CD4-positive, alpha-beta T cell treated with Interleukin-6 for 4 hours (primary cell): ENCODE measurements at places on chromosomes 5 and 9.

DNA sequence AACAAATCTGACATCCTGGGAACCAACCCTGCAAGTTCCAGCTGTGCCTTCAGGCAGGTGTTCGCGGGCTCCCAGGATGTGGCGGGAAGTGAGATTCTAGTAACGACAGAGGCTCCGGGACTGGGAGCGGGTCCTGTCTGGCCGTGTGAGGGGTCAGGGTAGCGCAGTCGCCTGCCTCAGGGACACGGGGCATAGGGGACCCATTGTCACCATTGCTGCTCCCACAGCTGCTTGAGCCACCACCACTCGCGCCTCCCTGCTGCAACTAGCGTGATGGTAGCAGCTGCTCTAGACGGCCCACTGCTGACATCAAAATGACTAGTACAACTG is 468.5 kb downstream of the CDH9 start:
- DNase-seq: no peak

- DNase-seq: no peak
Observed at GRCh38 chr5:151024440-151025249, 4.3 kb downstream of the GPX3 start.

DNA sequence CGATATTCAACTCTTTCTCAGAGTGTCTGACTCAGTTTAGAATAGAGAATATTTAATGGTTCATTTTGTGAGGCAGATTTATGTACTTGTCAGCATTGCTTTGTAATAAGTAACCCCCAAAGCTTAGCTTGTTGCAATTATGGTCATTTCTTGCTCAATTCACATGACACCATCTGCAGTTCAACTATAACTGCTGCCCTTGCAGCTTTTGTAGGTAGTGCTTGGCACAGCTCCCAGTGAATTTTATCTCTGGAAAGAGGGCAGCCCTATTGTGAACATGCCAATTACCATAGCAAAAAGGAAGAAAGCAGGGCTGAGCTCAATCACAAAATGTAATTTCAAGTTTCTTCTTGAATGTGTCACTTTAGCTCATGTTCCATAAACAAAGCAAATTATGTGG is 1587.7 kb upstream of the ACO1 start:
- DNase-seq: no peak

GRCh38 chr5:56612759-56613158 is 202.6 kb upstream of the MAP3K1 start:
- DNase-seq: peak; percentile 21

- no peak for DNase-seq
Observed at GRCh38 chr9:135973277-135974219, 12.4 kb upstream of the UBAC1 start.
